Gastroesophageal sphincter (tissue), 4 donors: ENCODE measurements at places on chromosomes 13 and 19. TPM values are rescaled to one million over a fixed set of nuclear protein-coding genes. Genes with fewer than 3 reads are reported as not detected.
A peak's percentile ranks its signal among the peaks of the same experiment; 100 is the strongest.

The YIPF2 gene
- total RNA-seq: 29.9 TPM

- no peak for ATAC-seq
Measured at GRCh38 chr19:12912571-12912970, 6.5 kb downstream of the SYCE2 start.

The ZNF471 gene
- 18.7 TPM for total RNA-seq

- ATAC-seq: no peak
Measured at GRCh38 chr19:42251572-42252358, 3.2 kb downstream of the ERF start.

GRCh38 chr13:49298903-49299605, 51.3 kb downstream of the CDADC1 start:
- ATAC-seq: no peak

DNA sequence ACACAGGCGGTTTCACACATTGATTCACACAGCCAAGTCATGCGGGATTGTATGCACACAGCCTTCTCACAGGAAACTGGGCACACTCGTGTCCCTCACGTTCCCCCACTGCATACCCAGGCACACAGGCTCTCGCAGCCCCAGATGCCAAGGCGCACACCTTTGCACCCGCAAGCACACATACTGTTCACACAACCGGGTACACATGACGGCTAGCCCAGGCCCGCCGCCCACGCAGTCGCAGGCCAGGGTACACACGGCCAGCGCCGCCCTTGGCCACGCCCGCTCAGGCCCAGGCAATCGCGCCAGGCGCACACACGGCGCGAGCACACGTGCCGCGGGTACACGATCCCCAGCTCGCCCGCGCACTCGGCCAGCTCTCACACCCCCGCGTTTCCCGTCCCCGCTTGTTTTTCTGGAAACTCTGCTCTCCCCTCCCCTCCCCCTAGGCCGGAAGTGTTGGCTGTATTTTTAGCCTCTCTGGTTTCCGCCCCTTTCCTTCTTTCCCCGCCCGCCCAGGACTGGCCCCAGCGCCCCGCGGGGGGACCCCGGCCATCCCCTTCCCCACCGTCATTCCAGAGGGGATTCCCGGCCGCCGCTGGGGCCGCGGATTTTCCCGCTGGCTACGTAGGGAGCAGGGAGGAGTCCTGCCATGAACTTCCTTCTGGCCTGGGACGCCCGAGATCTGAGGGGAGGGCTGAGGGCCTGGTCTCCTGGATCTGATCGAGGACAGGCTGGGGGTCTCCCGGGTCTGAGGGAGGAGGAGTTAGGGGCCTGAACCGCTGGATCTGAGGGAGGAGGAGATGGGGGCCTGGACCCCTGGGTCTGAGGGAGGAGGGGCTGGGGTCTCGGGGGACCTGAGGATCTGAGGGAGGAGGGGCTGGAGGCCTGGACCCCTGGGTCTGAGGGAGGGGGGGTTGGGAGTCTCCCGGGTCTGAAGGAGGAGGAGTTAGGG, 4.0 kb upstream of the ZFP36 start:
- ATAC-seq: peak; percentile 35

The POLR1G gene
- total RNA-seq: 10.7 TPM

The ZFP82 gene
- 7.3 TPM for total RNA-seq

The TEAD2 gene
- total RNA-seq: 47.5 TPM

The WDR87 gene
- total RNA-seq: not detected

- ATAC-seq: no peak
Measured at GRCh38 chr13:37481011-37481884, 117.3 kb downstream of the POSTN start.

GRCh38 chr13:28031220-28031895, 42.9 kb upstream of the URAD start:
- no peak for ATAC-seq

GRCh38 chr13:65343898-65344663, 1886.1 kb downstream of the PCDH9 start:
- ATAC-seq: no peak

- ATAC-seq: no peak
Measured at GRCh38 chr13:32384702-32385101, 43.2 kb downstream of the N4BP2L1 start.

The ZNF793 gene
- 8.1 TPM for total RNA-seq

The RAB3A gene
- total RNA-seq: 2.2 TPM

The JAK3 gene
- 1.7 TPM for total RNA-seq

The STAP2 gene
- total RNA-seq: 4.9 TPM

- no peak for ATAC-seq
Measured at GRCh38 chr13:68345963-68346531, 1115.9 kb upstream of the PCDH9 start.

The CASP14 gene
- not detected for total RNA-seq

The LIPE gene
- total RNA-seq: 15.3 TPM

DNA sequence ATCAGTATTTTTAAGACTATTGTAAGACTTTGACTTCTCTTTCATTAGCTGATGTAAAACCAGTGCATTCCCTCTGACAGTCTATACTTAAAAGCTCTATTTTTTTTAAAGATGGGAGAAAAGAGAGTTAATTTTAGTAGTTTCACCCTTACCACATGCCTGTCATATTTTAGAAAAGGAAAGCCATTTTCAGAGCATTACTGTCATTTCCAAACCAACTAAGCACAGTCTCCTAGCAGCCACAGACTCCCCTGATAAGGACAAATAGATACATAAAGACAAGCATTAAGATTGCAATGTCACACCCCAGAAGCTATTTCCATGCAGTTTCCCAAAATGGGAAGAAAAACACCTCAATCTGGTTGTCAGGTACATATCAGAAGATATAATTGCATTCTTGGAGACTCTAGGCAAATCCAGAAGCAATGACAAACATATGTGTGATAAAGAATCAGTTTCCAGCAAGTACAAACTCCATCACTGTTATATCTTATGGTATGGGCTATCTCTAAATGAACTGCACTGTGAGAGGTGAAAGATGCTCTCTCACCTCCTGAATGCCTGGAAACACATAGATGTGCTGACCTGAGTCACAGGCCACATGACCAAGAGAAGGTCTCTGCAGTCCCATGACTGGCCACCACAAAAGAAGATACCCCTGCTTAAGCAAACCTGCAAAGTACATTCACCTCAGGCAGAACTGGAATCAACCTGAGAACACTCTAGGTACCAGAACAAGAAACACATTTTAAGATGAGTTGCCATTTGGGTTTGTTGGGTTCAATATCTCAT, 303.3 kb downstream of the POU4F1 start:
- no peak for ATAC-seq

DNA sequence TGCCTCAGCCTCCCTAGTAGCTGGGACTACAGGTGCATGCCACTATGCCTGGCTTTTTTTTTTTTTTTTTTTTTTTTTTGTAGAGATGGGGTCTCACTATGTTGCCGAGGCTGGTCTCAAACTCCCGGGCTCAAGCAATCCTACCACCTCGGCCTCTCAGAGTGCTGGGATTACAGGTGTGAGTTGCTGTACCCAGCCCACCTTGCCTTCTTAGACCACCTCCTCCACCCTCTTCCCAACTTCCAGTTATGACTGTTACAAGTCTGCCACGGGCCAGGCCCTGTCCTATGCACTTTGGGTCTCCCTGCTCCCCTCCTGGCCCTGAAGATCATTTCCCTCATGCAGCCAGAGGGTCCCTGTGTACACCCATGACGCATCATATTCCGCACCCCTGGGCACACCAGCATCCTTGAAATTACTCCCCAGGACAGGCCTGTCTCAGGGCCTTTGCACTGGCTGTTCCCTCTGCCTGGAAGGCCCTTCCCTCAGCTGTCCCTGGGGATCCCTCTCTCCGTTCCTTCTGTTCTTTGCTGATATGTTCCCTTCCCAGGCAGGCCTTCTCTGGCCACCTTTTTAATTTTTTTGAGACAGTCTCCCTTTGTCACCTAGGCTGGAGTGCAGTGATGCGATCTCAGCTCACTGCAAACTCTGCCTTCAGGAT, 3.0 kb downstream of the LGALS4 start:
- ATAC-seq: no peak

GRCh38 chr19:29491995-29492577, 33.7 kb upstream of the VSTM2B start:
- ATAC-seq: no peak

GRCh38 chr13:111790621-111791020, 276.3 kb upstream of the SOX1 start:
- ATAC-seq: no peak

The SIGLECL1 gene
- not detected for total RNA-seq

- ATAC-seq: no peak
Measured at GRCh38 chr19:53864308-53864836, 3.3 kb upstream of the MYADM start.

GRCh38 chr13:97191142-97191541, 31.0 kb upstream of the MBNL2 start:
- ATAC-seq: no peak

- peak; percentile 90 for ATAC-seq
Measured at GRCh38 chr19:8592231-8593009, 15.2 kb upstream of the MYO1F start.

GRCh38 chr13:103514619-103515018, 448.4 kb upstream of the SLC10A2 start:
- ATAC-seq: no peak

DNA sequence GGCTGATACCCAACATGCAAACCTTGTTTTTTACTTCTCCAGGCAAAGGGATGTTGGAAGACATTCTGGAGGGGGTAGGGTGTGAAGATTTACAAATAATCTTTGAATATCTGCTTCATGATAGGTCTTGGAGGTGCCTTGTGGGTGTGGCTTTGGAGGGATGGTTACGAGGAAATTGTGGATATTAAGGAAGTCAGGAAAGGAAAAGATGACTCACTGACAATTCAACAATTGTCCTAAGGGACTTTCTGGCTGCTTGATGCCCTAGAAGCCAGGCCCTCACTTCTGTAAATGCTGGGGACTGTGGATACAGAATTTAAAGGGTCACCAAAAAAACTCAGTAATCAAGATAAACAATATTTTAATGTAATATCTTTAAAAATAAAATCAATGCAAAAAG, 37.4 kb upstream of the ZNF527 start:
- no peak for ATAC-seq

GRCh38 chr19:48987323-48987722, 5.8 kb downstream of the GYS1 start:
- no peak for ATAC-seq

GRCh38 chr13:21348488-21349120, 110.5 kb downstream of the ZDHHC20 start:
- no peak for ATAC-seq

The CPAMD8 gene
- total RNA-seq: 6.9 TPM

DNA sequence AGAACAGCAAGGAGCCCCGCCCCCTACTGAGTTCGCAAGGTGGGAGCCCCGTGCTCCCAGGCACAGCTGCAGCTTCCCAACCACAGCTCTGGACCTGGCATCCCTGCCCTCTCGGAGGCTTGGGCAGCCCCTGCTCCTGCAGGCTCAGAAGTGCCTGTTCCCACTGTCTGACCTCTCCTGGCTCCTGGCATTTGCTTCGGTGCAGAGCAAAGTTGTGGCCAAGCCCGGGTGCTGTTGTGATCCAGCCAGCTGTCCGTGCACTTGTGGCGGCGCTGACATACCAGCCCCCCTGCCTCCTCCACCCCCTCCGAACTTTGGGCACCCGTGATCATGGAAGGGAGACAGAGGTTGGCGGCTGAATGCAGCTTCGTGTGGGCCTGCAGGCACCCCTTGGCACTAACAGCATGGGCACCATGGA, 1386.8 kb downstream of the PCDH9 start:
- no peak for ATAC-seq

GRCh38 chr13:42272115-42272803, at the start of gene AKAP11:
Gene AKAP11 (plus strand): TSS chr13:42272152. CDS start chr13:42286349, 14,197 bp downstream.
- ATAC-seq: peak; percentile 38

The SYDE1 gene
- total RNA-seq: 43.8 TPM

The LILRA1 gene
- 0.94 TPM for total RNA-seq

DNA sequence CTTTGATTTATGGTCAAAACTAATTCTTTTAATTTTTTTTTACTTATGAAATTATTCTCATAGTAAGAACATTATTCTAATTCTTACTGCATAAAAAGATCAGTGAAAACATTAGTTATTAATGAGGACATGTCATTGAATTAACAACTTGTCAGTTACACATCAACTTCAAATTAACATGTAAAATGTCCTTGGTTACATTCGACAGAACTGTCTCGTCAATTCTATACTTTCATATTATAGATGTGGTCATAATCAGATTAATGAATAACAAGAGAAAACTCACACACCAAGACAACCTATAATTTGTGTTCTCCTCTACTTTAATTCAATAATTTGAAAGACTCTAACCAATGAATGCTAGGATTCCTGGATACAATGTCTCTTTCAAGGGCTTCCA, 66.7 kb downstream of the KATNAL1 start:
- no peak for ATAC-seq

DNA sequence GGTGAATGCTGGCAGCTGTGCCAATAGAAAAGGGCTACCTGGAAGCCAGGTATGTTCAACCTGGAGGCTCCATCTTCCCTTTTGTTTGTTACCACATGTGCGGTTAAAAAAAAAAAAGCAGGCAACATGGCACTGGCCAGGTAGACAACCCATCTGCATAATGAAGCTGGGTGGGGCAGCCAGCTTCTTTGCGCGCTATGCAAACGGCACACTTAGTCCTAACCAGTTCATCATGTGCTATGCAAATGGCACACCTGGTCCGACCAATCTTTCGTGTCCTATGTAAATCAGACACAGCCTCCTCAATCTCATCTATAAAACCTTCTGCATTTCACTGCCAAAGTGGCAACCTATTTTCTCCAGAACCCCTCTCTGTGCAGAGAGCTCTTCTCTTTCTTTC, 11.3 kb upstream of the IGSF23 start:
- ATAC-seq: no peak

GRCh38 chr13:33180122-33180804, 105.3 kb downstream of the STARD13 start:
- ATAC-seq: no peak

GRCh38 chr13:26784704-26785639, 24.4 kb upstream of the GPR12 start:
- ATAC-seq: peak; percentile 63

- ATAC-seq: no peak
Measured at GRCh38 chr13:107480130-107480529, 735.2 kb downstream of the LIG4 start.

- no peak for ATAC-seq
Measured at GRCh38 chr13:98060282-98060681, 82.6 kb upstream of the FARP1 start.

GRCh38 chr19:23382955-23383354, 12.3 kb downstream of the ZNF91 start:
- ATAC-seq: no peak

GRCh38 chr13:31878955-31879354, 139.6 kb downstream of the RXFP2 start:
- no peak for ATAC-seq

The ATP8A2 gene
- 0.16 TPM for total RNA-seq

DNA sequence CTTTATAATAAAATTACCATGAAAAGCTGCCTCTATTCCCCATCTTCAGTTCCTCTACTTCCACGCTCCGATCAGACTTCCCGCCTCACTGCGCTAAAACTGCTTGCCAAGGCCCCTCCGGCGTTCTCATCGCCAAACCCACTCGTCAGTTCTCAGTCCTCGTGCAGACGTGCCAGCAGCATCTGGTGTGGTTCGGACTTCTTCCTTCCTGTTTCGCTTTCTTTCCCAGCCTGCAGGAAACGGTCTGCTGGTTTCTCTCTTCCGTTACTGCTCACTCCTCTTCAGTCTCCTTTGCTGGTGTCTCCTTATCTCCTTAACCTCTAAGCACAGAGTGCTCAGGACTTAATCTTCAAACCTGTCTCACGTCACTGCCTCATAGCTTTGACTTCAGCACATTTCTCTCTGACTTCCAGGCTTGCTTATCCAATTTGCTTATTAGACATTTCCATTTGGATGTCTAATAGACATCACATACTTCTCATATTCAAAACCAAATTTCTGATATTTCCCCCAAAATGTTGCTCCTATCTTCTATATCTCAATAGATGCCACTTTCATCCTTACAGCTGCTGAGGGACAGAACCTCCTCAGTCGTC, 40.3 kb downstream of the RCBTB2 start:
- peak; percentile 60 for ATAC-seq
